ENCODE measurements at places on chromosomes 6 and 20. TPM values are rescaled to one million over a fixed set of nuclear protein-coding genes. Genes with fewer than 3 reads are reported as not detected.
A peak's percentile ranks its signal among the peaks of the same experiment; 100 is the strongest.

DNA sequence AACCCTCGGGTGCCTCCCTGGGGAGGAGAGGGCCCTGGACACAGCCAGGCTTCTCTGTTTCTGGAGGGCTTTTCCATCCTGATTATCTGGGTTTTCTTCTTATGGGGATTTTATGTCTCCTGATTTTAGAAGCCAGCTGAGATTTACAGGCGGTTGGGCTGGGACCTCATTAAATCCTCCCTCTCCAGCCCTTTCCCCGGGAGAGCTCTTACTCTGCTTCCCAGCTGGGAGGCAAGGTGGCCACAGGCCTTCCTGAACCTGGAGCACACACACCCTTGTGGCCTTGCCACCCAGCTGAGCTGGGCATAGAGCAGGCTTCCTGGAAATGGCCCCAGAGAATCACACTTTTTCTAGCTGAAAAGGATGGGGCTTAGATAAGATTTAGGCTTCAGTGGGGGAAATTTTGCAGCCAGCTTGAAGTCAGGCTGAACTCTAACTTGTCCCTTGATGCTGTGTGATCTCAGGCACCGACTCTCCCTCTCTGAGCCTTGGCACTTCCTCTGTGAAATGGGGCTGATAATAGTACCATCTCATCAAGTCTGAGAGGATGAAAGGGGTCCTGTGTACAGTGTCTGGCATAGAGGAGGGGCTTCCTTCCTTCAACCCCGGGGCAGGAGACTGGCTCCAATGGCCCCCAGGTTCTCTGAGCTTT lies 16.6 kb downstream of the VSTM2L start:
- no peak for DNase-seq

DNA sequence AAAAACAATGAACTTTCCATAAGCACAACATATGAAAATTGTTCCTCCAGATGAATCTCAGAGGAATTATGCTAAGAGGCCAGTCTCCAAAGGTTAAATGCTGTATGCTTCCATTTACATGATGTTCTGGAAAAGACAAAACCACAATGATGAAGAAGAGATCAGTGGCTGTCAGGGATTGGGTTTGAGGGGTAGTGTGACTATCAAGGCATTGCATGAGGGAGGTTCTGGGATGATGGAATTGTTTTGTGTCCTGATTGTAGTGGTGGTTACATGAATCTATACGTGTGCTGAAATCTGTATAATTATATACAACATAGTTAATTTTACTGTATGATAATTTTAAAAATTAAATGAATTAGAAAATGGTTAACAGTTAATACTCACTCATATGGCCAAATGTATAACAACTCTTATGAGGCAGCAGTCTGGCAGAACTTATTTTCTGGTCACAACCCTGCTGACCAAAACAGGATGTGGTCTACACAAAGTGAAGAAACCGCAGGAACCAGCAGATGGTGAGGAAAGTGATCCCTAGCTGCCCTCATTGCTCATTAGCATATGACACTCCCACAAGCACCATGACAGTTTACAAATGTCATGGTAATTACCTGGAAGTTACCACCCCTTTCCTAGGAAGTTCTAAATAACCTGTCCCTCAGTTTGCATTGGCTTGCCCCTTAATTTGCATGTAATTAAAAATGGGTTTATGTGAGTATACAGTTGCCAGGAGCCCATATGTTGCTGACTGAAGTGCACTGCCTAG lies 31.9 kb downstream of the NSFL1C start:
- DNase-seq = no peak

- no peak for DNase-seq
Observed at GRCh38 chr6:81613606-81614005, 138.9 kb downstream of the TENT5A start.

GRCh38 chr6:166786704-166787293 lies 159.7 kb upstream of the RPS6KA2 start:
- DNase-seq = peak; percentile 58

HLA-DQA1 gene
- 9.9 TPM for total RNA-seq

DNA sequence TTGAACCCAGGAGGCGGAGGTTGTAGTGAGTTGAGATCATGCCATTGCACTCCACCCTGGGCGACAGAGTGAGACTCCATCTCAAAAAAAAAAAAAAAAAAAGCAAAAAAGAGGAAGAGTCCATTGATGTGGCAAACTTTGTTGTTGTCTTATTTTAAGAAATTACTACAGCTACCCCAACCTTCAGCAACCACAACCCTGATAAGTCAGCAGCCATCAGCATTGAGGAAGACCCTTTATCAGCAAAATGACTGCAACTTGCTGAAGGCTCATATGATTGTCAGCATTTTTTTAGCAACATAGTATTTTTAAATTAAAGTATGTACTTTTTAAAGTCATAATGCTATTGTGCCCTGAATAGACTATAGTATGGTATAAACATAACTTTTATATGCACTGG lies 48.8 kb downstream of the ZFP64 start:
- no peak for DNase-seq

DNA sequence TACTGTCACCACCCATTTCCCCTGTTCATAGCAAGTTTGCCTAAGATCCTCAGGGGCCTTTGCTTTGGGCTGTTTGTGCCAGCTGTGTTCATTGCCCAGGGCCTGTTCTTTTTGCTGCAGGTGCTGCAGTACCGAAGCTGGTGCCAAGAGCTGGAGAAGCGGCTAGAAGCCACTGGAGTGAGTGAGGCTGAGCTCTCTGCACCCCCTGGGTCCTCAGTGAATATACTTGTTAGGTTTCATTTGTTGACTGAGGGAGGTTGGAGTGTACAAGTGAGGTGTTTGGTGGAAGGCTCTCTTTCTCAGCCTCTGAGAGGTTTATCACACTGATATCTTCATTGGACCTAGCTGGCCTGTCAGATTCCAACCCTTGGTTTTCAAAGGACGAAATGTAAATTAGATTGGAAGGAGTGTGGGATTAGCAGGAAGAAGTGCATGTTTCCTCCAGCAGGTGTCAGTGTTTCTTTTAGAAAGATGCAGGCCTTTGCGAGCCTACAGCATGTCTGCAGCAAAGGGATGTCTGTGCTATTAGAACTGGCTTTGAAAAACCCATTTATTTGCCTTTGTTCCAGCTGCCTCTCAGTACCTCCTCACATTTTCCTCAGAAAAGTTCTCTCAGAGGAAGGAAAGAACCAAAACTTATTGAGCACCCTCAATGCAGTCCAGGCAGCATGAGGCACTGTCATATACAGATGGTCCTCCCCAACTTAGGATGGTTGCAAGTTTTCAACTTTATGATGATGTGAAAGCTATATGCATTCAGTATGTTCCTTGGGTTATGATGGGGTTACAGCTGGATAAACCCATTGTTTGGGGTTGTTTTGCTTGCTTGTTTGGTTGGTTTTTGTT lies 8.3 kb downstream of the CEP250 start:
- DNase-seq = no peak

- no peak for DNase-seq
Observed at GRCh38 chr6:139547122-139547776, 172.8 kb upstream of the CITED2 start.

DNA sequence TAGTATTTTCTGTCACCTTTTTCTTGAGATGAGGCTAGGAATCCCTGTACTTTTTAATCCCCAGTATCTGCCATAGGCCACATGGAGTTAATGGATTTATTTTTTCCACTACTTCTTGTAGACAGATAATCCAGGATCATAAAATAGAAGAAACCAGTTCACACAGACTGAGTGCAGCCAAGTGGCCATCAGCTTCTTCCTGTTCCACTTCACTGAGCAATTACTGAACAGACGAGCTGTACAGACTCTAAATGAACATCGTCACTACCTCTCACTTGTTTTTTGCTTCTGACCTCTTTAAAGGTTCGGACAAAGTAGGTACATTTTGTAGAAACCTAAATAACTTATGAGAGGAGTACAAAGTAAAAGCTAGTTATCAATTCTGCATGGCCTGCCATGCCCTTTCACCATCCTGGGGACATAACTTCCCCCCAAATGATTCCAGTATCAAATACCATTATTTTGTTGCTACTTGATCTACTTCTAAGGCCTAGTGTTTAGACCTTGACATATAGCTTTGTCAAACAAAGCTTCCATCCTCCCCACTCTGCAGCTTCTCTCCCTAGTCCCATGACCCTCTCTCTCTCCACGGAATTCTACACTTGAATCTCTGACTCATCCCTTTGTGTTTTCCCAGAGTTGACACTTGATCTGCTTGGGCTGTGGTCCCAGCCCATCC lies 34.4 kb upstream of the ARHGAP18 start:
- DNase-seq = no peak

GRCh38 chr6:6826095-6826901 lies 237.8 kb downstream of the LY86 start:
- DNase-seq = peak; percentile 75

- no peak for DNase-seq
Observed at GRCh38 chr6:128316258-128316929, 204.0 kb downstream of the PTPRK start.

DNA sequence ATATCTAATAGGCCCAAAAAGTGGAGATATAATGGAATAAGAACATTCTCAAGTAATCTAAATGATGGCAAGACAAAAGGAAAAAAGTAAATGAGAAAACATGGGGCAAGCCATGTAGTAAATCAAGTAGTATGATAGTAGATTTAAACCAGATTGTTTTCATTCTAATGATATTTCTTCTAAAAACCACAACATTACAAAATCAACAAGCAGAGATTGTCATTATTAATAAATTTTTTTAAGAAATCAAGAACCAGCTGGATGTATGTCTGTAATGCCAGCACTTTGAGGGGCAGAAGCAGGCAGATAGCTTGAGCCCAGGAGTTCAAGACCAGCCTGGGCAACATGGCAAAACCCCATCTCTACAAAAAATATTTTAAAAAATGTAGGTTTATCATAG lies 155.0 kb downstream of the RNGTT start:
- DNase-seq = no peak

DNA sequence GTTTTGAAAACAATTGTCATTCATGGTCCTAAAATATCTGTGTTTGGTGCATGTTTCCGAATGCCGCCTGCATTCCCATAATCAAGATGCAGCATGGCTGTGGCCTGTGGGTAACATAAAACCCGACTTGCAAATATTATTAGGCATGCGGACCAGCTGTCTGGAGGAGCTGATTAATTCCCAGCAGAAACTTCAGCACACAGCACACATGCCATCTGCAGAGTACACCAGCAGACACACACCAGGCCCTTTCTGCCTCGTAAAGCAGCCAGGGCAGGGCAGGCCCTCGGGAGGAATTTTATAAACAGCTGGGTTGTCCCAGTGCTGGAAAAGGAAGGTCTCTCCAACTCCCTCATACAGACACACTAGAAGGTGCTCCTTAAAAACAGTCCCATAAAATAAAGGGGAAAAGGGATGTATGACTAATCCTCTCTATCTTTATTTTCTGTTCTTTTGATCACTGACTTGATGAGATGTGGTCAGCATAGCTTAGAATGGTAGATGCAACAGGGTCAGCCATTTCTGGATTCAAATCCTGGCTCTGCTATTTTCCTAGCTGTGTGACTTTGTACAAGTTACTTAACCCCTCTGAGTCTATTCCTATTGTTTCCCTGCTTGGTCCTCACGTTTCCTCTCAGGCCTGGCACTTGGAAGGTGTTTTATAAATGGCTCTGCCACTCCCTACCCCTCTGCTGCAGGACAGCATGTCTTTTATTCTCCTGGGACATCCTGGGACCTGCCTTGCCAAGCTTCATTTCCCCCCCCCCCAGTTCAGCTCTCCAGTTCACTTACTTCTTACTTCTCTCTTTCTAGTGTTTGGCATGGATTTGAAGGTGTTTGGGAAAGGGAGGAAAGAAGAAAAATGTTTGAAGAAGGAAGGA lies 85.9 kb upstream of the TRAF3IP2 start:
- peak; percentile 58 for DNase-seq

HS3ST5 gene
- 0.12 TPM for total RNA-seq

GRCh38 chr6:34154668-34155447 lies 9.0 kb upstream of the GRM4 start:
- DNase-seq = no peak

- no peak for DNase-seq
Observed at GRCh38 chr20:59400708-59401107, 100.3 kb downstream of the EDN3 start.
